ENCODE measurements at places on chromosomes 6 and 20. TPM values are rescaled to one million over a fixed set of nuclear protein-coding genes. Genes with fewer than 3 reads are reported as not detected.

Gene NOX3
- not detected for polyA plus RNA-seq

GRCh38 chr20:64062276-64062595 is 762 bp upstream of the TCEA2 start:
- DNase-seq, result no peak

- no peak for DNase-seq
Observed at GRCh38 chr20:3405696-3406358, 1.6 kb downstream of the DNAAF9 start.

- DNase-seq, result peak; percentile 35
Observed at GRCh38 chr20:33933469-33933909, 60.2 kb upstream of the RALY start.

Gene MLN
- polyA plus RNA-seq, result not detected

Gene DCBLD1
- 0.37 TPM for polyA plus RNA-seq

Gene CEP57L1
- polyA plus RNA-seq, result 6.9 TPM

Gene ZFAND3
- polyA plus RNA-seq, result 3.1 TPM

Gene TPBG
- not detected for polyA plus RNA-seq

DNA sequence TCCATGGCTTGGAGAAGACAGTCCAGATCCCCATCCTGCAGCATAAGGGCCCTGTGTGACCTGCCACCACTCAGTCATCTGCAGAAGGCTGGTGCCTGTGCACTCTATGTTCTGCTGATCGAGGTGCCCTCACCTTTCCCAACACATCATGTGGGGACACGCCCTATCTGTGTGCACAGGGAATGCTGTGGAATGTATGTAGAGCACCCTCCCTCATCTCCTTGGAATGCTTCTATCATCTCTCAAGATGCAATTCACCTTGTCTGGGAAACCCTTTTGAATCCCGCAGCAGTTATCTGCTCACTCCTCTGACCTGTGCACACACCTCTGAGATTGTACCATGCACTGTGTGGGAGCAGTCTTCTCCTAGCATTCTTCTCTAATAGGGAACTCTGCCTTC is 207.2 kb upstream of the SSTR4 start:
- DNase-seq, result no peak

- no peak for DNase-seq
Observed at GRCh38 chr6:13099771-13100170, 228.6 kb downstream of the TBC1D7 start.

DNA sequence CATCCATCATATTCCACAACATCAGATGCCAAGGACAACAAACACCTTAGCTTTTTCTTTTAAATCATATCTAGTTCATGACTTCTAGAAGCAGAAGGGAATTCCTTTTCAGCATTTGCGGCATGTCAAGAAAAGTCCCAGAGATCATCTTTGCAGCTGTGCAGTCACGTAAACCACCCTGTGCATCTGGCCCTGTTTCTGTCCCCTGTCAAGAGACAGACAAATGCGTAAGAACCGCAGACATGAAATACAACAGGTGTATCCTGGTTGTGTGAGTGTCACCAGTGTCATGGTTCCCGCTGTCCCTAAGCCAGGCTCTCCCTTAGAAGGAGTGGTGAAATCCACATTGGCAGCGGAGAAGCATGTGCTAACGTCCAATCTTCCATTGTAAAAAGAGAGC is 28.1 kb downstream of the LY86 start:
- no peak for DNase-seq
